Fibroblast of skin of right quadriceps (primary cell): ENCODE measurements at places on chromosomes 7 and 10.

DNA sequence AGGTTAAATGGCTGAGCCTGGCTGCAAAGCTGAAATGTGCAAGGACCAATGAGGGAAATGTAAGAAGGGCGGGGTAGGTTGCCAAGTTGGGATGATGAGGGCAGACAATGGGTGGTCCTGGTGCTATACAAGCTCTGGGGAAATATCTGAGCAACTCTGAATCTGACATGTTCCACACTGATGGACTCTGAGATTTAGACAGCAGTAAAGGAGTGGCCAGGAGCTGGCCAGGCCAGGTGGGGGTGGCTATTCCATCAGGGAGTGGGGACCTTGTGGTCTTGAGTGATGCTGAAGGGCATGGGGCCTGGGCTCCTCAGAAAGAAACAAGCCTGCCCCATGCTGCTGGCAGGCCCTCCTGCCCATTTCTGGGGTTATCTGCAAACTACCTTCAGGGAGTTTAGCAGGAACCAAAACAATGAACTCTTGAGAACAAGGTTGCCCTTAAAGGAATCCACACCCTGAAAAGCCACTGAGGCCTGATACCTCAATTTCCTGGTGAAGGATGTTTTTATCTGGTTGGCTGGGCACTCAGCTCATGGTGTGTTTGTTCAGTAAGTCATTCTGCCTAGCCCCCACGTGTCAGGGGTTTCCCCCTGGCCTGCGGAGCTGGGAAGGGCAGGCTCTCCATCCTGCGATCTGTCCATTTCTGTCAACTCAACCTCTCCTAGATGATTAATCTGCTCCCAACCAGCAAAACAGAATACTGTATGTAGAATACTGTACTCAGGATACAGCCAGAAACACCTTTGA, 143.3 kb upstream of the TNS3 start:
- DNase-seq, result no peak

DNA sequence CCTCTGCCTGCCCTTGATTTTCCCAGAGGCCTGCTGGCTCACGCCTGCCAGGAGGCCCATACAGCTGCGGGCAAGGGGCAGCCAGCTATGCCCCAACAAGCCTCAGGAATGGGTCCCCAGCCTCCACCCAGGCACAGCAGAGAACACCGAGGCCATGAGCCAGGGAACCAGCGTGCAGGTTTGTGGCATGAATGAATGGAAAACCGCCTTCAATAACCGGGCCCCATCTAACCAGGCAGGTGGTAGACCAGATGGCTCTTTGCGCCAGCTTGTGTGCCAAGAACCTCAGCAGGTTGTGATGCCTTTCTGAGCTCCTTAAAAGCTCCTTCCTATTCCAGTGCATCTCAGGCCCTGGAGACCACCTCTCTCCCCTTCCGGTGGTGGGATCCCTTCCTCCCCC, 50.2 kb downstream of the ELFN1 start:
- DNase-seq, result no peak

- DNase-seq, result no peak
These were observed 8.4 kb downstream of the PLCE1 start for GRCh38 chr10:94002156-94002555.

DNA sequence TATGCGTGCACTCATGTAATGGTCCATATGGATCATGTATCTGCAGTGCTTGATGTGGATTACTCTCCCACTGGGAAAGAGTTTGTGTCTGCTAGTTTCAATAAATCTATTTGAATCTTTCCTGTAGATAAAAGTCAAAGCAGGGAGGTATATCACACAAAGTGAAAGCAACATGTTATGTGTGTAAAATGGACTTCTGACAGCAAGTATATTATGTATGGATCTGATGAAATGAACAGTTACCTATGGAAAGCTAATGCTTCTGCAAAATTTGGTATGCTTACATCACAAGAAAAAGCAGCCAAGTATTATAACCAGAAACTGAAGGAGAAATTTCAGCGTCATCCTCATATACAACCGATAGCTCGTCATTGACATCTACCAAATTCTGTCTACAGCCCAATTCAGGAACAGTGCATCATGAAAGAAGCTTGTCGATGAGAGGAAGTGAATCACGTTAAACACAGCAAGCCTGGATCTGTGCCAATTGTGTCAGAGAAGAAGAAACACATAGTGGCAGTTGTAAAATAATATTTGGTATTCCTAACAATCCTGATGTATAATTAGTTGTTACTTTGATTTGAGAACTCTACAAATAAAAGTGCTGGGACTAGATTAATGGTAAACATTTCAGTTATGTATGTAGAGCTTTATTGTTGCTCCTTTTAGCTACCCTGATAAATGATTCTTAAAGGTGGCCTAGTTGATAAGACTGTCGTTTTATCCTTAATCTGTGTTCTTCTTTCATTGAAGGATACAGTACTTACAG, 14.2 kb upstream of the SYPL1 start:
- peak; percentile 85 for DNase-seq

DNA sequence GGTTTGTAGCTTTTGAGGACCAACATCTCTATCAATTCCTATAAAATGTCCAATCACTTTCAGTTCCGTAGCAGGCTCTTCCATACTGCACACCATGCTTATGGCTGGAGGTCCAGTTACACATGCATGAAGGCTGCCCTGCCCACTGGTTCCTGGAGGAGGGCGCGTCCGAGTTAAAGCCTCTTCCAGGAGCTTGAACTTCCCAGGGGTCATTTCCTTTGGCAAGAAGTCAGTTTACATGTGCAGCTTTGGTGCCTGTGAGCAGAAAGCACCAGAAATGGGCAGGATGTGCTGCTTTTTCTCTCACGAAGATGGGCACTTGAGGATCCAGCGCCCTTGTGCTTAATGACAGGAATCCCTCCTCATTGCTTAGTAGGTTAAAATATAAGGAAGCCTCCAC, 17.6 kb upstream of the PHYH start:
- no peak for DNase-seq

DNA sequence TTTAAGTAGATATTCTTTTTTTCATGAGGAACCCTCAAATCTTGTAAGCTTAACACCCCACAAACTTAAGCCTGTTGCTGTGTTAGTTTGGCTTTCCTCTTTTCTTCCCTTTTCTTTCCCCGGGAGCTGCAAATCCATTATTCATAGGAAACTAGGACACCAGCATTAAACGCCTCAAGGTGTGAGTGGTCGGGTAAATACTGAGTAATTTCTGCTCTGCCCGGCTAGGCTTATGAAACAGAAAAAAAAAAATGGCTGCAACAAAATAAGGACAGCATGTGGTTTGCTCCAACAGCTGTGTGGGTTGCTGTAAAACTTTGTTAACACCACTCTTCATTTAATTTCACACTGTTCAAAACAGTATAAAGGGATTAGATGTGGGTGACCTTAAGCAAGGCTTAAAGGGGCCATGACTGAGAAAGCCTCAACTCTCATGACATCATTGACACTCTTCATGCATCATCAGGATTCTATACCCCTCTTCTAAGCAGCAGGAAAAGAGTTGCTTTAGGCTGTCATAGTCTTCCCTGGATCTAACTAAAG, 104.1 kb downstream of the AOAH start:
- no peak for DNase-seq

DNA sequence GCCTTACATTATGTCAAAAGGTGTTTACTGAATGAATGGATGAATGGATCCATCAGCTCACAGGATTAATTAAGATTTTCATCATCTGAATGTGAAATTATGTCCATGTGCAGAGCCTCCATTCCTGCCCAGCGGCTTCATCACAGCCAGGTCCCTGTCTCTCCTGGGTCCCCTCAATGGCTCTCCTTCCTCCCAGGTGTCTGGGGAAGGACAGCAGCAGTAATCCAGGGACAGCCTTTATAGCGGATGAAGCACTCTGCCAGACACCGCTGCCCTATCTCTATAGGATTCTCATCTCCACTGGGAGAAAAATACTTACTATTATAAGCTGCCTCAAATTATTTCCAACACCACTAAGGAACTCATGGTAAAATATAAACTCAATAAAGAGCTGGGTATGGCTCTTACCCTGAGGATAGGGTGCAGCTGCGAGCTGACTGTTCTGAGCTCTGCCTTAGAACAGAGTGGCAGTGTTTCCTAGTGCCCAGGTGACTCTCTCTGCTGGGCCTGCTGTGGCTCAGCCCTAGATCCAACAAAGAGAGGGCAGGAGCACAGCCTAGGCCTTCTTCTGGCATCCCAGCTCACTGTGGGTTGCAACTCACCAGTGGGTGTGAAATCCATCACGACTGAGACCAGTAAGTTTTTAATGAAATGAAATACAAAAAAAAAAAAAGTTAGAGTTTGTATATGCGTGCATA, 38.3 kb downstream of the GPRIN2 start:
- DNase-seq, result no peak

DNA sequence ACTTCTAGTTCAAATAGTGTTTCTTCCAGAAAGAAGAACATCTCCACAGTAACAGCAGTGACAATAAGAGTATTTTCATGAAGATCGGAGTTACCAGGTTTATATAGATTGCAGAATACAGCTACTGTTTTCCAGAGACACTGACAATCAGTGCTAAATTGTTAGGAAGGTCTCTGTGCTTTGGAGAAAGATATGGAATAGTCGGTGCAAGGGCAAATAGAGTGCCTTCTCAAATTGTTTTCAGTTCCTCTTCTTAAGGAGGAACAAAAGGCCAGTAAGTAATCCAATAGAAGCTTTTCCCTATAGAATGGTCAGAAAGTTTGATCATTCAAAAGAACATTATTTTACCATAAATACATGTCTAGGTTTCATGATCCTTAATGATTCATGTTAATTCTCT, 2.6 kb upstream of the KIAA1217 start:
- no peak for DNase-seq

- DNase-seq, result no peak
These were observed 16.5 kb upstream of the WIPI2 start for GRCh38 chr7:5173496-5173895.

DNA sequence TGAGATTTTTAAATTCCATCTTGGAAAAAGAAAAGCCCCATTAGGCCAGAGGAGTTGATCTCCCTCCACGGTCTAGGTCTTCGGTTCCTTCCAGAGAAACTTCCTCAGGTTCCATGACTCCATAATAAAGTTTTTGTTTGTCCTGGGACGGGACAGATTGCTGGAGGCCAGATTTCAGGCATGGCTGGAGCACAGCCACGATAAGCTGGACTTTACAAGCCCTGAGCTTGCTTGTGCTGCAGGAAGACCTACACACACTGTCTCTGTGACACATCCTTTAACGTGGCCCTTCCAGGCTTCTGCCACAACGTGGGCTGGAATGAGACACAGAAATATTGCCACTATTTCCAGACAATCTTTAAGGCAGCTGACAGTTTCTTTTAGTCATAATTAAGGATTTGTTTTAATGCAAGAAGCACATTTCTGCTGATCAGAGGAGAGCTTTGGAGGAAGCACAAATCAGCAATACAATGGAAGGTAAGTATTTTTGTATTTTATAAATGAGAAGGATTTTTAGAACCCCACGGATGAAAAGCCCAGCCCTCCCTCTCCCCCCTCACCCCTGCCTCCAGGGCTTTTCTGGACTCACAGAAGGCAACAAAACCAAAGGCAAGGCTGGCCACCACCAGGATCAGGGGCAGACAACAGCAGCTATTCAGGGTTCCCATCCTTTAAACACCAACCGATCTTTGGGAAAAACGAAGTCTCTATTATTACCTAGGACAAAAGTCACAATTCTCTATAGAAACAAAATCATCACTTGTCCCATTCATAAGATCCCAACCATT, 6.5 kb downstream of the CTBP2 start:
- DNase-seq, result peak; percentile 24
